ELF-1 (cell line): ENCODE measurements at places on chromosomes 2 and 18.

DNA sequence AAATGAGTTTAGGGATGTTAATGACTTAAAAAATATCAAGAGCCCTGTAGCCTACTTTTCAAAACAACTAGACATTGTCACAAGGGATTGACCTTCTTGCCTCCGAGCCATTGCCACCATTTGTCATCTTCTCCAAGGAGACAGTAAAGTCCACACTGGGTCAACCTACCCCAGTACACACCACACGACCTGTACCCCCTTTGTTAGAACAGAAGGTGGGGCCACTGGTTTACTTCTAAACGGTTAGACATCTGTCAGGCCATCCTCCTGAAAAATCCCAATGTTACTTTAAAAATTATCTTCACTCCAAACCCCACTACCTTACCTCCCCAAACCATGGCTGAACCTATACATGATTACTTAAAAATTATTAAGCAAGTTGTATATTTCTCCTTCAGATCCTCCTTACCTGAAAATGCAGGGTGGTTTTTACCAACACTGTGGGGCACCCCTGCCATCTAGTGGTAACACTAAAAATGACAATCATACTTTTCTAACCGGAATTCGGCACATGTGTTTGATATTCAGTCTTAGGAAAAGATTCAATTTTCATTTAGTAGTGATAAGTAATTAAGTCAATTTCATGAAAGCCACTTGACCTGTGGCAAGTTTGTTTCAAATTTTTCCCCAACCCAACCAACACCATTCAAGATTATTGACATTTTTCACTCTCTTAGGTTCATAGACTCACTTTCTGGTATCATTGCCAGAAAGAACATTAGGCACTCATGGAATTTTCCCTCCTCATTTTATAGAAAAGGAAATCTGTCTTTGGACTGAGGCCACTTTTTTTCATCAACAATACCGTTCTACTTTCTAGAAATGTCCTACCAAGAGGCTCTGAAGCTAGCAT, 265.3 kb upstream of the PKDCC start:
- DNase-seq: no peak

GRCh38 chr2:16005816-16006536, 65.6 kb downstream of the MYCN start:
- DNase-seq: no peak

DNA sequence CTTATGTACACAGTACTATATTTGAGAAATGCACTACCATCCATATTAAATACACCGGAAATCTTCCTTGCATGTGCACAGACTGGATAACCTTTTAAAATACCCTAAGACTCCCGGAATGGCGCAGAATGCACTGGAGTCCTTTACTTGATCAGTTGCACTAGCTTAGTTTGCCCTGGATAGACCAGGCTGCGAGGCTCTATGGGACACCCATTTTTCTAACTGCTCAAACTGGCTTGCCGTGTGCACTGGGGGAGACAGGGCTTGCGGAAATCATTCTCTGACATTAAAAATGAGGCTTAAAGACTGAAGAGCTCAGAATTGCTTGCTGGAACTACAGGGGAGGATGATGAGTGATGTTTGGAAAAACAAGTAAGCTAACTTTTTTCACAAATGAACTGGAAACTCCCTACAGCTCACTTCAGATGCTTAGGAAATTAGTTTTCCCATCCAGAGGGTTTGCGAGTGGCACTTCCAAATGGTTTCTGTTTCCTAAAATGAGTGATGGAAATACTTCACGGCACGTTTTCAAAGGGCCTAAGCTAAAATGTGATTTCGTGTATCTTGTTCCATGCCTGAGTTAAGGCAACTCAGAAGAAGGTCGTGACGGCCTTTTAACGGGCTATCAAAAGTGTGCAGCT, 2.7 kb downstream of the NCK2 start:
- DNase-seq: no peak

DNA sequence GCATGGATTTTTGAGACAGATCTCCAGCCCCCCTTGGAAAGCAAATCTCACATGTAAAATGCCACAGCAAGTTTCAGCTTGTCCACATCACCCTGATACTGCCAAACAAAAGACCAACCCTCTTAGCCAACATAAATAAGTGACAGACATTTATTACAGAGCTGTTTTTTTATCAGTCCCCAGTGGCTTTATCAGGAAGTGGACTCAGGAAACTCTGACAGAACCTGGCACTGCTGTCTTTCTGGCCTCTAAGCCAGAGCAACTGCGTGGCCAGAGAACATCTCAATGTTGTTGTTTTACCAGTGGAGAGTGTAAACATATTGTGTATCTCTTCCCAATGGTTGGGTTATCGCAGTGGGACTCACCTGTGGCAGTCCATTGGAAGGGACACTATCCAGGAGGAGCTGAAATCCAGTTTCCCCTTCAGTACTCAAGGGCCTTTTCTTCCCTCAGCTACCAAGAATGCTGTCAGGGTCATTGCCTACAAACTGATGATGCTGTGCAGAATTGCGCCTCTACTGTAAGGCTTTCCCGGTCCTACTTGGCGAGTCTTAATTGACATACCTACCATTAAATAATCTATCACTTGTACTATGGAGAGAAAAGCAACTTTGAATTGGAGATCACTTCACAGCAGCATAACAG, 22.0 kb downstream of the SLC14A1 start:
- DNase-seq: no peak

GRCh38 chr2:18788592-18788991, 199.2 kb upstream of the NT5C1B start:
- no peak for DNase-seq

- no peak for DNase-seq
Measured at GRCh38 chr18:33469699-33470098, 29.2 kb upstream of the CCDC178 start.

- no peak for DNase-seq
Measured at GRCh38 chr2:11196246-11196645, 41.0 kb downstream of the SLC66A3 start.

GRCh38 chr18:3885209-3885792, 435.3 kb downstream of the TGIF1 start:
- DNase-seq: no peak

DNA sequence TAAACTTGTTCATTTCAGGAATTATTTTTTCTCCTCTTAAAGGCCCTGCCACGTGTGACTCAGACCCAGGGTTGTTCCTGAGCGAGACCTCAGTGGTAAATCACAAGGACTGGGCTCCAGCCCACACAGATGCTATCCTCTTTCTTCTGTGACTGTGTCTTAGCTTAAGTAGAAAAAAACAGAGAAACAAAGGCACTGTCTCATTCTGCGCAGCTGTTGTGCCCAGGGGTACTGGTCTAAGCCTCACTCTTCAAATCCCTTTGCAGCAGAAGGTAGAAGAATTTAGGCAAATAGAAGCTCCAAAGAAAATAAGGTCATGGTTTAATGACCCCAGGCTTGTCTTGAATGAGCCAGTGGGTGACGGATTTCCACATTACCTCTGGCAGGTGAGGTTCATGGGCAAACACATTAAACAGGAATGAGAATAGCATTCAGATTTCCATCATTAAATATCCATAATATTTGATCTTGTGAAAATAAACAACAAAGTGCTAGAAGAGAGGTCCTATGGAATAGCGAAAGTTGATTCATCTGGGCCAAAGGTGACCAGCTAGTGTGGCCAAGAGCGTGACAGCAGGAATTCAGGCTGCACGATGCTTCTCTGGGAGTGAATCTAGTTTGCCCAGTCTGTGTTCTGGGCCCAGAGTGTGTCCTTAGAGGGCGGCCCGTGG, 63.3 kb downstream of the LIPG start:
- DNase-seq: no peak

GRCh38 chr2:188443207-188443606, 151.5 kb downstream of the GULP1 start:
- no peak for DNase-seq

- DNase-seq: no peak
Measured at GRCh38 chr2:85221067-85221691, 88.0 kb downstream of the TCF7L1 start.

- no peak for DNase-seq
Measured at GRCh38 chr18:11324510-11324909, 175.1 kb upstream of the PIEZO2 start.

- DNase-seq: peak; percentile 59
Measured at GRCh38 chr2:218325566-218326160, 31.0 kb upstream of the CATIP start.

DNA sequence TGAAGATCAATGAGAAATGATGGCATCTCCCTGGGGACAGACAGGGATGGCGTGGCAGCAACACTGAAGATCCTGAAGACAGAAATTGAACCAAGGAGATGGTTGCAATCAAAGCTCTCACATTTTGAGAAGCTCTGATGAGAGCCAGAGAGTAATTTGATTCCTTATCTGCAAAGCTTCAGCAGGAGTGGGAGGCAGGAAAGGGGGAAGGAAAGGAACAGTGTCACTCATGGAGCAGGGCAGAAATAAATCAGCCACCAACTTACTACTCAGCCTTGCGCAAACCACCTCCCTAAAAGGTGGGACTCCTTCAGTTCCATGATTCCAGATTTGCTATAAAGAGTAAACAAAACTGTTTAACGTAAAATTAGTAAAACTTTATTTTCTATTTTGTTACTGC, 119.2 kb downstream of the CACNB4 start:
- no peak for DNase-seq

GRCh38 chr2:48264627-48265026, 265.3 kb upstream of the STON1 start:
- DNase-seq: no peak

DNA sequence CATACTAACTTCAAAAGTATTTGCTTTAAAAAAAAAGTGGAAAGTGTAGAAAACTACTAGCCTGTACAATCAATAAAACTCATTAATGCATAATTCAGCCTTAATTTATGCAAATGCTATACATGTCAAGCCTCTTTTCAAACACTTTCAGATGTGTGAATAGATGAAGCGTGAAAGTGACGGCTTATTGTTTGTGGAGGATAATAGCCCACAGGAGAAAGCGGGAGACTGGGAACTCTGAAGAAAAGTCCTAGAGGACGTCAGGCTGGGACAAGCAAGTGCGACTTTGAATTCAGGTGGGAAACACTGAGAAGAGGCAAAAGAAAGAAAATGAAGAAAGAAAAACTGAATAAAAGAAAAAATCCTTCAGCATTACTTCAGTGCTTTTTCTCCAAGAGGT, 108.5 kb downstream of the STK39 start:
- no peak for DNase-seq

DNA sequence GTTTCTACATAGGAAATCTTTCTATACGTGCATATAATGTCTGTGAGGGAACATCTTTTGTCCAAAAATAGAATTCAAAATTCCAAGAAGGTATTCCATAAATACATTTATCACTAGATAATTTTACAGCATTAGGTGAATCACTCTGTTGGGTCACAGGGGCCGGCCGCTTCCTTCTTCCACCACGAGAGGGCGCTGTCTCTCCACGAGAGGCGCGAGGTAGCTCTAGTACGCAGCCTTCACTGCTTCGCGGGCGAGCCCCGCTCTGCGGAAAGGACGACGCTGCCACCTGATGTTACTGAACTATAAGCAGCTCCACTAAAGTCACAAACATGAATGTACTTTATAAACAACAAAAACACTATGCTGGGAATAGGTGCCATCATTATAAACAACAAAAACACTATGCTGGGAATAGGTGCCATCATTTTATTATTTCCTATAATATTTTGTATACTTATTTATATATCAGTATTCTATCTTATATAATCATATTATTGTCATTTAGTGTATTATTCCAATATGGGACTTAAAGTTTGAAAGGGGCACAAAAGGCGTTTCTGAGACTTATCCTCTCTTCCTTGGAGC, 69.4 kb upstream of the REV1 start:
- DNase-seq: peak; percentile 79

GRCh38 chr2:189506514-189506976, 65.3 kb downstream of the WDR75 start:
- DNase-seq: peak; percentile 59

GRCh38 chr18:57437766-57438671, 2.8 kb downstream of the ONECUT2 start:
- DNase-seq: peak; percentile 92

DNA sequence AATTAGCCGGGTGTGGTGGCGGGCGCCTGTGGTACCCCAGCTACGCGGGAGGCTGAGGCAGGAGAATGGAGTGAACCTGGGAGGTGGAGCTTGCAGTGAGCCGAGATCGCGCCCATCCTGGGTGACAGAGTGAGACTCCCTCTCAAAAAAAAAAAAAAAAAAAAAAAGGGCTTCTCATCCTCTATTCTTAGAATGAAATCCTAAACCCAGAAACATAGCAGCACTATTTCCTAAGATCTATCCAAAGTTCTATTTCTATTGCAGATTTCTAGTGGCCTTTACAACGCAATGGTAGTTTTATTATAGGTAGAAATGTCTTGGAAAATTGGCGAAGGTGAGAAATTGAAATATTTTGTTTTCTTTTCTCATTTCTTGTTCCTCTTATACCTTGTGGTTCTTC, 501.0 kb upstream of the SETBP1 start:
- no peak for DNase-seq

DNA sequence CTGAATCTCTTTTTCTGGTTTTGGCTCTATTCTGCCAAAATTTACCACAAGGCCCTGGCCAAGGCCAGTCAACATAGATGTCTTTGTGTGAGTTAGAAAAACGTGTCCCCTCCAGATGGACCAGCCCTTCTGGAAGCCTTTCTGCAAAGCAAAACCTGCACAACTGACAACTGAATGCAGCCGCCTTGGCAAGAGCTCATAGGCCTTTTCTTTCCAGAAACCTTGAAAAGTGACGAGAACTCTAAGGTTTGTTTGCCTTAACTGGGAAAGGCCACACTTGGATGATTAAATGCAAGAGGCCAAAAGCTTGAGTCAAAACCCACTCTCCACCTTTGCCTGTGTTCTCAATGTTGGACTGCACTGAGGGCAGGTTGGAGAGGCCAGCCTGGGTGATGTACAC, 103.9 kb downstream of the COLEC12 start:
- no peak for DNase-seq

DNA sequence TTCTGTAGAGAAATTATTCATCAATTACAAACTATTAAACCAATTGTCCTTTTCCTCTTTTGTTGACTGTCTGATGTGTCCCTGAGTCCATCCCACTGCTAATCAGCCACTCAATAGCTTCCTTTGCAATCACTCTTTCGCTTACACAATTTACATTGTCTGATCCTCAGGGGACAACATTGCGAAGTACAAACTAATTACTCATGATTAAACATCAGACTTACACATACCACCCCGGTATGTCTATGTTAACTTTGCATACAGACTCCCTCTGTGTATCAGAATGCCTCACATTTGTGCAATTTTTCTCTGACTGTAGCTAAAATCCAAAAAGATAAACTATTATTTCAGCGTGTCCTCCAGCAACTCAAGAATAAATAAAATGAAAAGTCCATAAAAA, 264.4 kb upstream of the REV1 start:
- no peak for DNase-seq

DNA sequence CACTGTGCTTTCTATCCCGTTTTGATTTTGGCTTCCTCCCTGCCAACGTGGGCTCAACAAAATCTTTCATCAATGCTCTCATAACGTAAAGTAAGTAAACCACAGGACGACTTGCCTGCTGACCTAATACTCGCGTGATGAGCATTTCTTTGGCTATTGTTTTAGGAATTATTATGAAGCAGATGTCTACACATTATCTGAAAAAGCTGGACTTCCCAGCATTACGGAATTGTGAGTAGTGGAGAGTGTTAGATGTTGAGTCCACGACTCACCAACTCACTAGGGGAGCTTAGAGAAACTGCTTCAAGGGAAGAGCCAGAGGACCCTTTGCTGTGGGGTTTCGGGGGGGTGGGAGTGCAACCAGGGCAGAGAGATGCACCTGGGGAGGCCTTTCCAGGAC, 21.9 kb downstream of the HJURP start:
- DNase-seq: no peak

- DNase-seq: no peak
Measured at GRCh38 chr2:63591566-63592175, 2.9 kb downstream of the MDH1 start.

GRCh38 chr2:179268277-179268925, 3.8 kb upstream of the SESTD1 start:
- DNase-seq: peak; percentile 88

GRCh38 chr18:34592961-34593382, 117.1 kb upstream of the DTNA start:
- DNase-seq: peak; percentile 58
